Glomerular endothelial cell (primary cell): ENCODE measurements at places on chromosomes 6 and 20. TPM values are rescaled to one million over a fixed set of nuclear protein-coding genes. Genes with fewer than 3 reads are reported as not detected.

LAMA4 gene
- total RNA-seq, result 503 and 840 TPM in 2 replicates

LTA gene
- 0.53 TPM in 1 of 2 replicates, not detected in the other for total RNA-seq

PEX3 gene
- 9.3 and 10.0 TPM in 2 replicates for total RNA-seq

PRELID3B gene
- 29.5 and 50.7 TPM in 2 replicates for total RNA-seq

FAM110A gene
- 1.5 and 6.1 TPM in 2 replicates for total RNA-seq

PAK5 gene
- not detected in 2 replicates for total RNA-seq
